ENCODE measurements at places on chromosomes 4 and X.

GRCh38 chrX:153969125-153969903, 2.3 kb downstream of the HCFC1 start:
- DNase-seq, result no peak

DNA sequence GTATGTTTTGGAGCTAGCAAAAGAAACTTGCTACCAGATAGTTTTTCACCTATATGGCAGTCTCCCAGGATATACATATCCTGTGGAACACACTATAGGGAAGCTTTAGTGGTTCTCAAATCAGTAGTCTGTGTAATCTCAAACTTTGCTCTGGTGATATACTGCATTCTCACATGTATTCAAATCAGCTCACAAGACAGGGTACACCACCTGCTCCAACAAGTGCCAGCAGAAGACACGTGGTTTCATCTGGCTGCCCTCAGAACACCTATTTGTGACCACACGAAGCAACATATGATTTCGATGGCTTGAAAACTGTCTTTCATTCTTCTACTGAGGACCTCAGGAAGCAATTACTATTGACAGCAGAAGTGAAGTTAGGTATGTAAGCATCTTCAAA, 37.7 kb downstream of the BCLAF3 start:
- DNase-seq, result no peak

- DNase-seq, result no peak
Measured at GRCh38 chrX:150084496-150085229, 146.4 kb upstream of the EOLA2 start.

DNA sequence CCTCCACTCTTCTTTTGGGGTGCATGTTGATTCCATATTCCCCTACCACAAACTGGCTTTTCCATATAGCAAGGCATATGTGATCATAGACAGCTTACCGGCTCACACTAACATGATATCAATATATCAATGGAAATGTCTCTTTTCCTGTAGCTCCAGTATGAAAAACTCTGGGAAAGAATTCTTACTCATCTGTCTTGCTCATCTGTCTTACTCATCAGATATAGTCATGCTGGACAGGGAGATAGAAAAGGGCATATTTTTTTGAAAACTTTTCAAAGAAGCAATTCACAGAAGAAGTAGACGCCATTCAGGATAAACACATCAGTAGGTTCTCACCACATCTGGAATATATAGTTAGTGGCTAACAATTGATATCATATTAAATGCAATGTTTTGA, 794.7 kb downstream of the RAB28 start:
- no peak for DNase-seq

DNA sequence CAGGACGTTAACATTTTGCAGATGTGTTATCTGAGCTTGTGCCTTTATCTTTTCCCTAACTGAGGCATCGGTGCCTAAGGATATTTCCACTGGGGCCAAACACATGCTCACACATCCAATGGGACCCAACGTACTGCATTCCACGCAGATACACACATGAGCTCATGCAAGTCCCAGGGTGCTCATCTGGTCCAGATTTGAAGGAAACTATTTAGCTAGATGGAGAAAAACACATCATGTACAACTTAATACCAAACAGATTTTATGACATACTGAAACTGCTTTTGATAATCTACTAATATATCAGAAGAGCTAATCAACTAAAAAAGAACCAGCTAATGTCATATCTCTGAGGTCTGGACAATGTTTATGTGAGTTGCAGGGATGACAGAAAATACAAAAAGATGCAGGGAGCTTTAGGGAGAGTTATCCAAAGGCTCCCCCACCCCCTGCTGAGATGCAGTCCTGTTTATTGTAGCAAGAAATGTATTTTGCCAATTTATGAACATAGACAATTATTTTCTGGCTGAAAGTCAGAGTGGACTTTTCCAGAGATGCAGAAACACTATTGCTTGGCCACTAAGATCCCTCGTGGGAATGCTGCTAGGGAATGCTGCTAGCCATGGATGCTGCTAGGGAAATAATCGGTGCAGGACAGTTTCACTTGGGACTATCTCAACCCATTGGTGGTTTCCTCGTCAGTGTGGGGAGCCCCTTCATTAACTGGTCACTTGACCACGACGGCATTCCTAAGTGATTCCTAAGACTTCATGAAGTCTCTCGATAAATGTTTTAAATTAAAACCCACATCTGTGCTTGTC, 172.8 kb downstream of the SMIM20 start:
- no peak for DNase-seq

DNA sequence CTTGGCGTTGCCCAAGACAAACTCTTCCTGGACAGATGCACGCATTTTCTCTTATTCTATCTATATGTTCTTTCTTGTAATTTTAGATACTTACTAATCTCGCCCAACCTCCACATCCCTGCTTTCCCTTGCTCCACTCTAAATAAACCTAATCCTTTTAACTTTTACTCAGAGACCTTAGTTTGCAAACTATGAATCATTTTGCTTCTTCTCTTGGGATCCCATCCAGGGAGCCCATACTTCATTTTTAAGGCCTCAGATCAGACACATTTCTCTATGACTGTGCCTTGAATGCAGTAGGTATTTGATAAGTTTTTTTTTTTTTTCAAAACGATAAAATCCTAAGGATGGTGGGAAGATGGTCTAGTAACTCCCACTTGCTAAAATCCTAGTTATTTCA, 353.8 kb upstream of the HAND2 start:
- no peak for DNase-seq

DNA sequence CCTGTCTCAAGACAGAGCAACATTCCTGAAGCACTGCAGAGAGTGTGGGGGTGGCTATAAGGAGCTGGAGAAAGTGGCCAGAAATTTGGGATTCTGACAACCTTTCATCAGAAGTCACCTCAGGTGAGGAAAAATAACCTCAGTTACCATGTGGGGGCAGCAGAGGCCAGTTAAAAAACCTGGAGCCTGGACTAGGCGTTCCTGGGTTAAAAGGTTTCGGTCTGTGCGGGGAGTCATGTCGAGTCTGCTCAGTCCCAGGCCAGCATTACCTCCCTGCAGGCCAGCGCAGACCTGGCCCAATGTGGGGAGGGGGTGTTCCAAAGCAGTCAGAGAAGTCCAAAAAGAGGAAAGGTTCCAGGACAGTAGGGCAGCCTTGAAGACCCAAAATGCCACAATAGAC, 10.9 kb upstream of the NALF2 start:
- no peak for DNase-seq

DNA sequence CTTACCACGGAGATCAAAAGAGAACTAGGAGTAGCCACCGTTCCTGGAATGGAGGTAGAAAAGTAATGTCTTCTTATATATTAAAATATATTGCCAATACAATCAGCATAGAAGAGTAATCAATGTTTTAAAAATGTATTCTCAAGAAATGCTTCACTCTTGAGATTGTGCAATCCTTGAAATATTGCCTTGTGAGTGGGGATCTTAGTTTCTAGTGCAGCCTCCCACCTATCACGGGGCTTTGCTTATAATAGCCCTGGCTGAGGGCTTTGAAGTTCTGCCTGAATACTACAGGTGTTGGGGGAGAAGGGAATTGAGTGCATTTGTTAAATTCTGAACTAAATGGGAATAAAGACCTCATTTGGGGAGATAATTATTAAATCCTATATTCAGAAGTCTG, 55.5 kb downstream of the VGLL1 start:
- DNase-seq, result no peak

DNA sequence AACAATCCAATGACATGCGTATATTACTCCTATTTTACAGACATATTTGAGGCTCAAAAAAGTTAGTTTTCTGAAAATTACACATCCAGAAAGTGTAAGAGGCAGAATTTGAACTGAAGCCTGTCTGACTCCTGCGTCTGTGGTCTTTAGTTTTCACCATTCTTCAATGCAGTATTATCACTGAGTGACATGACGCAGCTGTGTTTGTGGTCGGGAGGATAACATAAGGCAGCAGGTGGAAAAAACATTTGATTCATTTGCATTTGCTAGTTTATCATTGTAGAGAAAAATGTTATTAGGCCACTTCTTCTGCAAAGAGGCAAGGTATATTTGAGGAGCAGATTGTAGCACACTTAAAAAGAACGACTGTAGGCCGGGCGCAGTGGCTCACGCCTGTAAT, 186.7 kb downstream of the TENM3 start:
- DNase-seq, result no peak

- no peak for DNase-seq
Measured at GRCh38 chr4:22072240-22072639, 123.7 kb upstream of the KCNIP4 start.

- DNase-seq, result no peak
Measured at GRCh38 chrX:143082537-143082936, 56.8 kb downstream of the SPANXN4 start.
